Nucleus accumbens (tissue), 56 donors: ENCODE measurements at places on chromosomes 3 and 15.

DNA sequence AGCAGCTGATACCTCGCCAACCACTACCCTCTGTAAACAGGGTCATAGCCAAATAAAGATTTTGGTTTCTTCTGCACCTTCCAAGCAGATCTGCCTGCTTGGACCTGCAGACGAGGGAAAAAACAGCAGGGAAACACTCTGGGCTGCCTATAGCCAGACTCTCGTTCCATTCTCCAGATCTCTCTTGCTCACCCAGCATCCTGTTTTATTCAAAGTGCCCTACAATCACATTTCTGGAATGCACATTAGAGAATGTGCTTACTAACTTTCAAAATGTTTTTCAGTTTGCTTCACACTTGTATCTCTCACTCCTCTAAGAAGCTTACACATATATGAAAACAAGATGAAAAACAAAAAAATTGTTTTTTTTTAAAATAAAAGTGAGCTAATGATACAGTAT, 71.4 kb downstream of the MLH1 start:
- no peak for DNase-seq

- DNase-seq = no peak
Observed at GRCh38 chr15:57537072-57537471, 54.6 kb upstream of the MYZAP start.

- no peak for DNase-seq
Observed at GRCh38 chr15:81281766-81282605, 42.0 kb downstream of the STARD5 start.

- DNase-seq = no peak
Observed at GRCh38 chr3:188439080-188439479, 285.1 kb downstream of the LPP start.

- no peak for DNase-seq
Observed at GRCh38 chr3:16066975-16067374, 107.5 kb upstream of the GALNT15 start.
